Activated CD4-positive, CD25-positive, alpha-beta regulatory T cell (primary cell): ENCODE measurements at places on chromosomes 16 and 17.

- no peak for DNase-seq
These were observed 1.2 kb downstream of the C16orf54 start for GRCh38 chr16:29744541-29745101.

DNA sequence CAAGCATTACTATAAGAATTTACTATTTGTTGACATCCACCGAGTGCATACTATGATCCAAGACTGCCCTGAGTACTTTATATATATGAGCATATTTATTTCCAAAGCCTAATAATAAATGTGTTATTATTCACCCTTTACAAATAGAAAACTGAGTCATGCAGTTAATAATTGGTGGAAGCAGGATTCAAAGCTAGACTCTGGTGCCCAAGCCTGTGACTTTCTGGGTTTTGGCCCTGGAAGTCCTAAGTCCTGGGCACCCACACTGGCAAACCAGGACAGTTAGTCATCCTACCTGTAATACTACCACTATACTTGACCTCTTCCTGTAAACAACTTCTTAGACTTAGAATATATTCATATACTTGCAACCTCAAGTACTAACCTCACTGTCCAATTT is 257.4 kb upstream of the IRX5 start:
- DNase-seq: no peak

DNA sequence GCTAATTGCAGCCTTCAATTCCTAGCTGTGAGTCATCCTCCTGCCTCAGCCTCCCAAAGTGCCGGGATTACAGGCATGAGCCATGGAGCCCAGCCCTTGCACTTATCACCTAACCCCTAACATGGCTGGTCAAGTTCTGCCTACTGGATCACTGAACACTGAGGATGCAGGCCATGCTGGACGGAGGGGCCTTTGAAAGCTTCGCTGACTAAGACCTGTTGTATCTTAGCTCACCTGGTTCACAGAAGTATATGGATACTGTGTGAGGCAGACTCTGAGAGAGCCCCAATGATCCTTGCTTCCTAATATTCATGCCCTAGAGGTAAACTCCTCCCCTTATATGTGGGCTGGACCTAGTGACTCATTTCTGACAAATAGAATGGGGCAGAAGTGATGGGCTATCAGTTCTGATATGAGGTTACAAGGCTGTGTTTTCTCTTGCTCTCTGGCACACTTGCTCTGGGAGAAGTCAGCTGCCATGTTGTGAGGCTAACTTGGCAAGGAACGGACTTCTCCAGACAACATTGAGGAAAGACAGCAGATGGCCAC is 11.7 kb upstream of the TMIGD1 start:
- DNase-seq: no peak

DNA sequence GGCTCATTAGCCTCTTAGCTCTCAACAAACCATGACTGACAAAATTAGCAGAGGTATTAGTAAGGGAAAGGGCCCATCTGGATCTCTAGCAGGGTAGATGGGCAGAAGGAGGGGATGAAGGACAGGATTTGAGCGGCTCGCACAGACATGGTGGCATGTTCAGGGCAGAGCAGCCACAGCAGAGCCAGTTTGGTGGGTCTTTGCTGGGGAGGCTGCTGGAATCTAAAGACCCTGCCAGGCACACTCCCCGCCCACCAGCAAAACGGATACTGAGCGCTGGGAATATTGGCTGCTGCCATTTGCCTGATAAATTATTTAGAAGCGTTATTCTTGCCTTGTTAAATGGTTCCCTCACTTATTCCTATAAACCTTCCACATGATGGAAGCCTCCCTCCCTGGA is 20.7 kb upstream of the NAT9 start:
- no peak for DNase-seq

GRCh38 chr16:50635505-50636392 is 45.4 kb downstream of the SNX20 start:
- DNase-seq: no peak

DNA sequence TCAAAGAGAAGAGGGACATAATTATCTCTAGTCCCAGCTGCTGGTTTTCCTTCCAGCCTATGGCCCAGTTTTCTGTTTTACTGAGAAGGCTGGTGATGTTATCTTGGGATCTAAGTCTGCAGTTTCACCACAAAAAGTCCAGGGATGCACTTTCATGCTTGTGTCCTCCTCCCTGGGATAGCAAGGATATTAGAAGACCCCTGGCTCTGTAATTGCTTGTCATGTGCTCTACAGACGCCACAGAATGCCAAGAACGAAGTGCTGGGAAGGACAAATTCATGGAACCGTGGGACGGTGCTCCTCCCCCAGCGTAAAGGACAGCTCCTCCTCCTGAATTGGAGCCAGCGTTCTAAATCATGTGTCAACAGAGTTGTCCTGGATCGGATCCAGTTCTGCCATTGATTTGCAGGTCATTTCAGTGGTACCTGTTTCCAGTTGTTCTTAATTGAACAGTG is 8.6 kb downstream of the MAPT start:
- no peak for DNase-seq

- DNase-seq: no peak
These were observed 221.3 kb downstream of the C16orf78 start for GRCh38 chr16:49594685-49595498.

- no peak for DNase-seq
These were observed 53.2 kb downstream of the NDEL1 start for GRCh38 chr17:8488901-8489300.

DNA sequence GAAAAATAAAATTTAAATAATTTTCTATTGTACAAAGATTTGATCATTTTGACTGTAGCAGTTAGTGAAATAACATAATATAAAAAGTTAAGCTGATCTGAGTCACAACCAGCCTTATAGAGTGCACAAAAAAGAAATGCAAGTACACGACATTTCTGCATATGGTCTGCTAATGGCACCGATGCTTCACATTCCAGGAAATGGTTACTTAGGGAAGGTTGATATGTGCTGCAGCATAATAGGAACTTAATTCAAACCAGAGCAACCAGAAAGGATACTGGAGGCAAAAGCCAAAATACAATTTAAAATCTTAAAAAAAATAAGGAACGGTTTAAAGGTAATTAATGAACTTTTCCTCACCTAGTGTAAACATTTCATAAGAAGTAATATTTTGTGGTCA is 10.0 kb upstream of the CFDP1 start:
- no peak for DNase-seq

DNA sequence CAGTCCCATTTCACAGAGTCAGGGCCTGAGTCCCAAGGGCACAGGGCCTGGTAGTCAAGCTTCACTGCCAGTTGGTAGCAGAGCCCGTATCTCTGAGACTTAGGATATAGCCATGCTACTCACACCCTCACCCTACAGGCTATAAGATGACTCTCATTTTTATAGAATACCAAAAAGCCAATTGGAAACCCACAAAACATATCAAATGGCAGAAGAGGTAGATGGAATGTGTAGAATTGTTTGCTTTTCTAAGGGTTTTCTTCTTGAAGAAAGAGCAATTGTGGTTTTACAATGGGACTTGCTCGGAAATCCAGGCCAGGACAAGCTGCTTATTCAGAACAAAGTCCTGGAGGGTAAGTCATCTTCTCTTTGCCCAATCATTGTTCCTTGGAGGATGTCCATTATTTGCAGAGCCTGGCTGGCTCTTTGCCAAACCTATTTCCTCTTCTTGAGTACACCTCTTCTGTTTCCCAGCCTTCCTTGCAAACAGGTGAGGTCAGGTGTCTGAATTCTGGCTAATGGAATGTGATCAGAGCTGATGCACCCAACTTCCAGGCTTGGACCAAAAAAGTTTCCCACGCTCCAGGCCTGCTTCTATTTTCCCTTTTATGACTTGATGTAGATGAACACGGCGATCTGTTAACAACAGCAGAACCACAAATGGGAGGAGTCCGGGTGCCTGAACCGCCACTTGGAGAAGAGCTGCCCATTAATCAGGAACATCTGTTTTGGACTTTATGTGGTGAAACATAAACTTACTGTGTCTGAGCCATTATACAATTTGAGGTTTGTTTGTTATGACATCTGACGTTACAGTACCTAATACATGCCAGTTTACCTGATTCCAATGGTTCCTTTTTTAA is 16.9 kb upstream of the CCL22 start:
- no peak for DNase-seq

DNA sequence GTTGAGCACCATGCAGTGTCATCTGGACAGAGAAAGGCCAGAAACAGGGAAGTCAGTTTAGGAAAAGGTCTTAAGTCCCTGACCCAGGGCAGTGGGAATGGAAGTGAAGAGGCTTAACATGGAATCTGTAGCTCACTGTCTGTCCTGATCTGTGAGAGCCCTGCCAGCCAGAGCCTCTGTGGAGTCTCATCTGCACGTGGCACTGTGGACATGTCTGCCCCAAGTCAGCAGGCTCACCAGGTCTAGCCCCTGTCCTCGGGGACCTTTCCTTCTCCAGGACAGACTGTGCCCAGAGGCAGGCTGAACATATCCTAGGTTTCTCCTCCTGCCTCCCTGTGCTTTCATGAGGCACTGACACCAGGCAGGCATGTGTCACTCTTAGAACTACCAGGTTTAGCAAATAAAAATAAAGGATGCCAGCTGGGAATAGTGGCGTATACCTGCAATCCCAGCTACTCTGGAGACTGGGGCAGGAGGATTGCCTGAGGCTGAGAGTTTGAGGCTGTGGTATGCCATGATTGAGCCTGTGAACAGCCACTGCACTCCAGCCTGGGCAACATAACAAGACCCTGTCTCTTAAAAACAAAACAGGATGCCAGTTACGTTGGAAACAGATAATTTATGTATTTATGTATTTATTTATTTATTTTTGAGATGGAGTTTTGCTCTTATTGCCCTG is 22.4 kb downstream of the UNK start:
- DNase-seq: no peak

- no peak for DNase-seq
These were observed 167.0 kb downstream of the MRM1 start for GRCh38 chr17:36768394-36768793.

DNA sequence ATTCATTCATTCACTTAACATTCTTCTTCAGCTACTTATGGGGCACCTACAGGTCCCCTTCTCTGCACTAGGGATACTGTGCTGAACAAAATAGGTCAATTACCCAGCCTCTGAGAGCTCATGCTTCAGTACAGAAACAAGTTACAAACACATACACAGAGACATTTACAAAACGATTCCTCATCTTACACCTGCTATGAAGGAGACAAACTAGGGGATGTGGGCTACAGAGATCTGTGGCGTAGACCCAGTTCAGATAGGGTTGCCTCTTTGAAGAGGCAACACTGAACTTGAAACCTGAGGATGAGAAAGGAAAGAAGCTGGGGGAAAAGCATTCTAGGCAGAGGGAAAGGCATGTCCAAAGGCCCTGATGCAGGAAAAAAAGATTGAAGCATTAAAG is 5.2 kb downstream of the IL21R start:
- no peak for DNase-seq

GRCh38 chr16:3068487-3068886 is 3.0 kb downstream of the IL32 start:
- no peak for DNase-seq

- no peak for DNase-seq
These were observed 33.9 kb downstream of the ANKFY1 start for GRCh38 chr17:4229627-4230541.

DNA sequence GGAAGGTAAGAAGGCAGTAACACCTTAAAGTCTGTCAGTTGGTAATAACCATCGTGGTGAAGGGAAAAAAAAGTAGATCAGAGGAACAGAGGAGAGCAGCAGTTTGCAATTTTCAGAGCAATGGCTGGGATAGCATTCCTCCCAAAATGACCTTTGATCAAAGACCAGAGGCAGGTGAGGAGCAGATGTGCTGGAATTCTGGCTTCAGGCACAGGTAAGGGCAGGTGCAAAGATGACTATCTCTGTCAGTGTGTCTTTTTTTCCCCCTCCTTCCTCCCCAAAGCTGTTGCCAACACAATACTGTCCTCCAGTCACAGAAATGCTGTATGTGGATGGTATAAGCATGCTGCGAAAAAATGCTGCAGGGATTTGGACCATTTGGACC is 166.7 kb downstream of the XYLT1 start:
- DNase-seq: no peak

GRCh38 chr17:82212331-82213250 is at the start of gene CCDC57:
CCDC57 (minus strand) TSS chr17:82212842; CDS start chr17:82201944, 10,898 bp downstream.
- peak; percentile 60 for DNase-seq

- no peak for DNase-seq
These were observed 23.1 kb upstream of the DHRS13 start for GRCh38 chr17:28925912-28926365.

GRCh38 chr17:13563866-13564265 is 37.9 kb downstream of the HS3ST3A1 start:
- no peak for DNase-seq

DNA sequence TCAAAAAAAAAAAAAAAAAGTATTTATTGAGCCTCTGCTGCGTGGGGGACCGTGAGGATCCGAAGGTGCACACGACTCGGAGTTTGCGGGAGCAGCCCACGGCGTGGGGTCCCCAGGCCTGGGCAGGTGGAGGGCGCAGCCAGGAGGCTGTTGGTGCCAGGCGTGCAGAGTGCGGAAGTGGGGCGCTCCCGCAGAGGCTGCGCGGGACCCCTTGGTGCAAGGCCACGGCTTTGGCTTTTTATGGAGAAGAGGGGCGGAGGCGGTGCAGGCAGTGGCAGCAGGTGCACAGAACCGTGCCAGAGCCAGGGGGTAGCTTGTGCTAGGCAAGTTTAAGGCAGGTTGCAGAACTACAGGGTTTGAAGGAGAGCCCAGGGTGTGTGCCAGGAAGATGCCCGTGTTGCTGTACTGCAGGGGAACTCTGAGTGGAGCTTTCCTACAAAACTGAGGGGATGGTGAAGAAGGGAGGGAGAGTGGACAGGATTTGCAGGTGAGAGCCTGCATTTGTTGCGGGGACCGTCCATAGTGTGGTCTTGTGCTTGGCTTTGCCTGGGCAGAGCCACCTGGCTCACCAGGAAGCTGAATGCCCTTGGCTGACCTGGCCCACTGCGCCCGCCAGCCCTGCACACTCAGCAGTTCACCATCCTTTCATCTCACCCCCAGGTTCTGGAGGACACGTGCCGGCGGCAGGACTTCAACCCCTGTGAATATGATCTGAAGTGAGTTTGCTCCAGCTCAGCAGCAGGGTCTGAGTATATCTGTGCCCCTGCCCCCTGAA is 1.3 kb downstream of the ASPSCR1 start:
- DNase-seq: no peak

DNA sequence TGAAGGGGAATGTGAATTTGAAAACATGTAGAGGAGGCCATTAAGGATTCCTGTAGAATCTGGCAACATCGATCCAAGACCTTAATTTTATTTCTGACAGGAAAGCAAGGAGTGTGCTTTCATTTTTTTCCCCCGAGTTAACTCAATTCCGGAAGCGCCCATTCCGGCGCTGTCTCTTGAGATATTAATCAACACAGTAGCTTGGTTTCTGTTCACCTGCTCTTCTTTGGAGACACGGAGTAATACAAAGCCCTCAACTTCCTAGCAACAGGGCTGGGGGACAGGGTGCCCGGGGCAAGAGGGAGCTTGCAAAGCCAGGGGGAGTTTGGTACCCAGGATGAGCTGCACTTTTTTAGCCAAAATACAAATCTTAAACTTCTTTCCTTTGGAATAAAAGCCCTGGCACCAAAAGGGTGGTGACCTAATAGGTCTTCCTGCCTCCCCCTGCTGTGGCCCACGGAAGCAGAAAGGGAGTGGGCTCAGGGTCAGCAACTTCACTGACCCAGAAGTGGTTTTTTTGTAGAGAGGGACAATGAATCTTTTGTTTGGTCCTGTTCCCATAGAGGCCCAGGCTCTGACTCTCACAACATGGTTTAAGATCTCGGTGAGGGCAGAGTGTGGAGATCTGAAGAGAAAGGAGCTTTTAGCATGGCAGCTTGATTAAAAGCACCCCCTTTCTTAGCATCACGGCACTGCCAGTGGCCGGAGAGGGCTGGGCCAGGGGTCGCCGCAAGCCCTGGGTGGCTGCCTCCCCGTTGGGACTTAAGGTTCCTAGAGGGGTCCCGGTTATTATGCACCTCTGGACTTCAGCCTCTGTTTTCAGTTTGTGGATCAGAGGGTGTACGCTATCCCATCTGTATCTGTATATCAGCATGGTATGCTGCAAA is 207.3 kb downstream of the CCDC182 start:
- no peak for DNase-seq

- DNase-seq: no peak
These were observed 13.9 kb downstream of the SARM1 start for GRCh38 chr17:28385406-28385805.
